ENCODE measurements at places on chromosomes 13 and 19. TPM values are rescaled to one million over a fixed set of nuclear protein-coding genes. Genes with fewer than 3 reads are reported as not detected.

Gene NKPD1
- 0.52 TPM for total RNA-seq

Gene ZNF534
- total RNA-seq = 0.17 TPM

Gene TEX29
- 0.17 TPM for total RNA-seq

Gene TMEM255B
- 0.63 TPM for total RNA-seq

Gene SOHLH2
- 1.4 TPM for total RNA-seq

Gene EDDM13
- not detected for total RNA-seq

Gene GJB2
- 1.3 TPM for total RNA-seq

Gene APLP1
- 11.0 TPM for total RNA-seq

Gene NLRP11
- not detected for total RNA-seq

Gene ZNF729
- not detected for total RNA-seq

Gene STARD13
- total RNA-seq = 7.6 TPM

Gene ZNF841
- 13.7 TPM for total RNA-seq

Gene SLC35E1
- total RNA-seq = 11.0 TPM

Gene PPP1R15A
- 56.8 TPM for total RNA-seq

Gene CAPN12
- total RNA-seq = 0.26 TPM

Gene OR7D2
- total RNA-seq = not detected

Gene MIA
- 0.26 TPM for total RNA-seq

Gene TJP3
- under 0.01 TPM for total RNA-seq

Gene ERFL
- total RNA-seq = not detected

Gene ADAMTSL5
- 3.9 TPM for total RNA-seq

Gene PRTN3
- total RNA-seq = not detected

Gene C19orf33
- 8.8 TPM for total RNA-seq

Gene ZNF69
- 4.1 TPM for total RNA-seq

Gene REEP6
- total RNA-seq = 2.9 TPM

Gene KLHL1
- not detected for total RNA-seq

Gene DNAAF3
- total RNA-seq = 0.26 TPM

Gene PEX11G
- 2.4 TPM for total RNA-seq

Gene IRGQ
- 14.2 TPM for total RNA-seq

Gene NECTIN2
- total RNA-seq = 40.5 TPM

Gene SIGLEC12
- total RNA-seq = not detected

Gene C1QTNF9
- 0.09 TPM for total RNA-seq

Gene ZNF763
- total RNA-seq = 2.5 TPM
